ENCODE measurements at places on chromosomes 11 and 22. TPM values are rescaled to one million over a fixed set of nuclear protein-coding genes. Genes with fewer than 3 reads are reported as not detected.

The RAB39A gene
- 19.1 TPM for total RNA-seq

The SGSM1 gene
- 5.4 TPM for total RNA-seq

DNA sequence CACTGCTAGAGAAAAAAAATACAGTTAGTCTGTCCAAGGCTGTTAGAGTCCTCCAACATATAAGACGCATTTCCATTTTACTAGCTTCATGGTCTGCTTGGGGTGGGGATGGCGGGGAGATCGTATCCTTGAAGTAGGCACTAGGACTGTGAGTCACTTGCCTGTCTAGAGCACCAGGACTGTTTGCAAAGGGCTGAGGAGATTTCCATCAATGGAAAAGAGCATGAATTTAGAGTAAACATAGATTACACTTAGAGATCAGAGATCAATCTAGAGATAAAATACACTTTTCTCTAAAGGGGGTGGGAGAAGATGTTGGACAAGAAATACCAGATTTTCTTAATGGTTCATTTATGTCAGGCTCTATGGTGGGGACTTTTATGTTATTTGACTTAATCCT is 1.7 kb upstream of the MS4A7 start:
- DNase-seq: no peak

- DNase-seq: no peak
Measured at GRCh38 chr11:7551571-7551970, 37.8 kb downstream of the PPFIBP2 start.

The RAG1 gene
- total RNA-seq: 0.58 TPM

The SLC36A4 gene
- total RNA-seq: 22.7 TPM

GRCh38 chr11:95891423-95892170 is 32.3 kb downstream of the MTMR2 start:
- DNase-seq: no peak

- no peak for DNase-seq
Measured at GRCh38 chr11:57290288-57290687, 34.5 kb downstream of the TNKS1BP1 start.

The EFCAB6 gene
- total RNA-seq: 1.5 TPM

The PIH1D2 gene
- total RNA-seq: 0.73 TPM

DNA sequence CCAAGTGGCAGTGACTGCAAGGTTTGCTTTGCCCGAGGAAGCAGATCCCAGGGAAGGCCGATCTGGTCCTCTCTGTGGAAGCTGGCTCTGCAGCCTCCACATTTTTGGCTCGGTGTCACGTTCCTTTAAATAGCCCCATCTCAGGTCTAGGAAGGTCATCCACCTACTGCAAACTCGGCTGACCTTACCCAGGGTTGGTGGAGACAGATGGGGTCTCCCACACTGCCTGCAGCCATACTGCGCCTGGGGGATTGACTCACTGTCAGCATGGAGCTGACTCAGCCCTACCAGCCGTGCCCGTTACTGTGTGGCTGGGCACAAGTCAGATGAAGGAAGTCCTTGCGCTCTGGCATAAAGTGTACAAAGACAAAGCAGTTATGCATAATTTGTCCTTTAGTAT is 16.9 kb downstream of the CDPF1 start:
- DNase-seq: no peak

DNA sequence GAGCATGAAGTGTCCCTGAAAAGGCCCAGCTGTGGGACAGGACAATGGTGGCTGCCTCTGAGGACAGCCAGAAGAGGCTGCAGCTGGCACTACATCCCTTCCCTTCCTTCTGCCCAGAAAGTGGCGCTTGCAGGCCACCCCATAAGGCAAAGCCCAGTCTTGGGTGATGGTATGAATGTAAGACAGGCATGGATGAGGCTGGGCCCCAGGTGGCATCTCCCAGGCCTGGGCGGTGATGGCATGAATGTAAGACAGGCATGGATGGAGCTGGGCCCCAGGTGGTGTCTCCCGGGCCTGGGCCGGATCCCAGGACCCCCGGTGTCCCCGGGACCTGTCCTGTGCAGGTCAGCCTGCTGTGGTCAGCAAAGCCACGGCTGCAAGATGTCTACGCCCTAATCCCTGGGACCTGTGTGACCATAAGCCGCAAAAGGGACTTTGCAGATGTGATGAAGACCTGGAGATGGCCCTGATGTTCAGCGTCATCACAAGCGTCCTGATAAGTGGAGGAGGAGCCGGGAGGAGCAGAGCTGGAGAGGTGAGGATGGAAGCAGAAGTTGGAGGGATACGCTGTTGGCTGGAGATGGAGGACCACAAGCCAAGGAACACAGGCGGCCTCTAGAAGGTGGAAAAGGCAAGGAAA is 181.1 kb downstream of the CTTN start:
- no peak for DNase-seq

DNA sequence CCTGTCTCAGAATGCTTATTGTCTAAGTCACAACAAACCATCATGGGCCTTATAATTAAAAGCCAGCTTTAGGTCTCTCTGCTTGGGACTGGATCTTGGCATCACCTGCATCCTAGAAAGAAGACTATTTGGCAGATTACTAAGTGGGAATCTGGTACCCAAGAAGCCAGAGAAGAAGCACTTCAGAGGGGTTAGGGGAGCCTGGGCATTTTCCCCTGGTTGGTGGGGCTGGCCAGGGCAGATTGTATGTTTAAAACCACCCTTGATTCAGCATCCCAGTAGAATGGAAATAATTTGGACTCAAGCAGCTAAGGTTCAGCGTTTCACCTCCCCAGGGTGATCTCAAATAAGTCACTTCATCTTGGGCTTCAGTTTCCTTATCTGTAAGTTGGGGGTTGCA is 193.7 kb downstream of the MIAT start:
- no peak for DNase-seq

DNA sequence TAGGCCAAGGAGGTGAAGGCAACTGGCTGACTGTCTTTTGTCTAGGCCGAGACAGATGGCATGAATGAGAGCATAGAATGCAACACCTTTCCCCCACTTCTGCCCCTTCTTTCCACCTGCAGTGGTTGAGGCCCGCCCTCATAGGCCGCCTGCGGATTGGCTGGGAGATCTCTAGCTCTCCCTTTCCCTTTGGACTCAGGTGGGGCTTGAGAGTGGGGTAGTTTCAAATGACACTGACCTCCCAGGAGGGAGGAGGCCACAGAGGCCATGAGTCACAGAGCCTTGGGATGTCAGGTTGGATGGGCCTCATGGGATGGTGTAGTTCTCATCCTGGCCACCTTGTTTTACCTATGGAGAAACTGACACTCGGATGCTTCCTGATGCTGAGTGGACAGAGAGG is 9.1 kb downstream of the MICAL2 start:
- DNase-seq: no peak

- no peak for DNase-seq
Measured at GRCh38 chr11:28627690-28628255, 519.6 kb downstream of the METTL15 start.

DNA sequence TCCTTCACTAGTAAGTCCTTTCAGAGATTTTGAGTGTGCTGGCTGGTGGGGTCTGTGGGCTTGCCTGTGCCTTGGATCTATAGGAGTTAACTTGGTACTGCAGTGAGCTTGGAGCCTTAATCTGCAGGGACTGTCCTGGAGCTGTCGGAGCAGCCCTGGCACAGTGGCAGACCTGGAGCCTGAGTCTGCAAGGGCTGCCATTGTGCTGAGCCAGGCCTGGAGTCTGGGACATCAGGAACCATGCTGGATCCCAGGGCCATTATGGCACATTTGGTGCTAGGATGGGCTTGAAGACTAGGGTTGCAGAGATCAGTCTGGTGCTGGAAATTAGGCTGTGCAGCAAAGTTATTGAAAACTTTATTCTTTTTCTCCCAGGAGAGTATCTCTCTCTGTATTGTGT is 665.4 kb downstream of the METTL15 start:
- DNase-seq: no peak

The BACE1-AS gene
- total RNA-seq: 14.9 TPM

GRCh38 chr11:31560842-31561476 is 51.4 kb downstream of the ELP4 start:
- no peak for DNase-seq

DNA sequence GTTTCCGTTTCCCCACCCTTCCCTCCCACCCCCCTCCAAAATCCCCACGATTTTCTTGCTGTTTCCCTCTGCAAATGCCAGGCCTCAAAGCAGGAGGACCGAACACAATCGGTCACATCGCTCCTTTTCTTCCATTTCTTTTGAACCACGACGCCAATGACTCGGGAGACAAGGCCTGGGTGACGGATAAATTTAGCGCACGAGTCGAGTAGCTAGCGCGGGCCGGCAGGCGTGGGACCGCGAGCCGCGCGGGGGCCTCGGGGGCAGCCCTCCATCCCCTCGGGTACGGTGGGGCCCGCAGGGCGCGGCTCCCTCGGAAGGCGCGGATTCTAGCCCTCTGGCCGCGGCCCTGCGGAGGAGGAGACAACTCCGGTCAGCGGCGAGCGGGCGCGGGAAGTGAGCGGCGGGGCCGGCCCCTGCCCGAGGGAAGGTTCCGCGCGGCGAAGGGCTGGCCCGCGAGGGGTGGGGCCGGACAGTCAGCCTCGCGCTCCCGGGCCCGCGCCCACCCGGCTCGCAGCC is 414 bp downstream of the JOSD1 start:
- DNase-seq: no peak

The MCHR1 gene
- 0.91 TPM for total RNA-seq

GRCh38 chr22:19717181-19717580 is 2.9 kb downstream of the SEPTIN5 start:
- no peak for DNase-seq

DNA sequence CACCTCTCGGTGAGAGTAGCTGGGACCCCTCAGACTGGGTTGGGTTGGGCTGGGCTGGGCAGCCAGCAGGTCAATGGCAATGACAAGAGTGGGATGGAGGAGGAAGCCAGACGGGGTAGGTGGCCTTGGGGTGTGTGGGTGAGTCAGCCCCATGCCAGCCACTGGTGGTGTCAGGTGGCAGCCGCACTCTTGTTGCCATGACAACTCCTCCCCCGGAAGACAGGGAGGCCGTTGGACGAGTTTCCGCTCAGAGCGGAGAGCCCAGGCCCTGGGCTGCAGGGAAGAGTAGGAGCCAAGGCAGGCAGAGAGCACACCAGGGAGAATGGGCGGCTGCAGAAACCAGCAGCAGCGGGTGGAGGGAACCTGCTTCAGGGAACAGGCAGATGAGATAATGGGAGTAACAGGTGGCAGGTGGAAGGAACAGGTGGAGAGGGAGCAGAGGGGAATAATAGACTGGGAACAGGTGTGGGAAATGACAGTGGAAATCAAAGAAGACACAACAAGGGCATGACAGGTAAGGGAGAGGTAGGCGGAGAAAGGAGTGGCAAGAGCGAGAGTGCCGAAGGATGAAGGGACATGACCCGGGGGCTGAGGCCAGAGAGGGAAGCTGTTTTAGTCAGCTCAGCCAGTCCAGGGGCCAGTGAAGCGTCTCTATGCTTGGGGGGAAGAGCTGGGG is 8.7 kb downstream of the SPTBN2 start:
- peak; percentile 81 for DNase-seq

The ABTB2 gene
- total RNA-seq: 10.2 TPM

Measured in H1 (cell line).